ENCODE measurements at places on chromosomes 13 and 19. TPM values are rescaled to one million over a fixed set of nuclear protein-coding genes. Genes with fewer than 3 reads are reported as not detected.

DNA sequence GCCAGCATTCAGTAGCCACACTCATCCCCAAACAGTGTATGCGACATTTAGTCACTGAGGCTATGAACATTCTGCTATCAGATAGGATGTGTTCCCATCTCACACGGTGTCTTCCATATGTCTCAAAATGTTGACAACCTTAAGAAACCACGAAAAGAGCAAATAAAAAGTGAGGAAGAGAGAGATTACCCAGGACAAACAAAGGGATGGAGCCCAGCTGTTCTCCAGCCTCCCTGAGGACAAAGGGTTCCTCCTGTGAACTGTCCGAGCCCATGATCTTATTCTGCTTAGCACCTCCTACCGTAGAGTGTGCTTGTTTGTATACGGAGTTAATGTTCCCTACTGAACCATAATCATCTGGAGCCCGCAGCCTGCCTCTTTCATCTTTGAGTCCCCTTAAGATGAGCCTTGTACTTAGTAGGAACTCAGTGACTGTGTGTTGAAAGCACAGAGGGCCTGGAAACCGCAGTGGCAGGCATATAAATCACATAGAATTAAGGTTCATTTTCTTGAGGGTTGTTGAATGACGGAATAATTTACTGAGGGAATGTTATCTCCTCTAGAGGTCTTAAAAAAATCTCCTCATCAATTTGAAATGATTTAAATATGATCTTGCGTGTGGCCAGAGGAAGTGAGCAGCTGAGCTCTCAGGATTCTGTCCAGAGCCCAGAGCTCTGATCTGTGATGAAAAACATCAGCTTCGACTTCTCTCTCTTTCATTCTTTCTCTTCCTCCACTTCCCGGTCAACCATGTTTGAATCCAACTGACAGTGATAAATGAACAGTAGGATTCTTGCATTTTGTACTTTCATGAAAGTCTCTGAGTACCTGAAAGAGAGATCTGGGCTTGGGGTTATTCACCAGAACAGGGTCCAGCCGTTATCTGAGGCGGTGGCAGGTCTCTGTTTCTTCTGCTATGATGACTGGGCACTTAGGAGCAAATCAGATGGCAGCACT lies 200.5 kb downstream of the KLF5 start:
- no peak overlapping the region for H3K27ac ChIP-seq
- no peak for DNase-seq
- no peak overlapping the region for H3K4me3 ChIP-seq
- H3K4me1 ChIP-seq, result peaks cover 8% of the 10 kb centered on the region

- peak; percentile 78 for DNase-seq
- peaks cover 96% of the 10 kb centered on the region for H3K4me1 ChIP-seq
- H3K27ac ChIP-seq, result peak overlapping the region; percentile 99
- no peaks in the 10 kb centered on the region for H3K27me3 ChIP-seq
Measured at GRCh38 chr19:39401549-39402345, 4.9 kb upstream of the ZFP36 start.

DNA sequence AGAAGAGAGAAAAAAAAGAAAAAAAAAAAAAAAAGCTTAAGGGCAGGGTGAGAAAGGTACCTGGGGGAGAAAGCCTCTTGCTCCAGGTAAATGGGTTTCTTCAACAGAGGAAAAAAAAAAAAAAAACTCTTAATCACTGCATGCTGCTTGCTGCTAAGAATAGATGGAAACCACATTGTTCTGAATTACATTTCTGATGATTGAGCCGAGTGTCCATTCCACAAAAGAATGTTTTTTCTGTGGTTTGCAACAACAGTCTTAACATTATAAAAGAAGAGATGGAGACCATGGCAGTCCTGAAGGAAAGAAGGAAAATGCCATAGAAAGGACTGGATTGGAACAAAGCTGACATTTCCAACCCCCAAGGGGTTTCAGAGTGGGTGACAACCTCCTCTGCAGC lies 1312.7 kb downstream of the SLITRK1 start:
- no peaks in the 10 kb centered on the region for H3K4me1 ChIP-seq
- no peak overlapping the region for H3K27ac ChIP-seq
- H3K36me3 ChIP-seq, result no peaks in the 10 kb centered on the region
- no peak for DNase-seq
- H3K27me3 ChIP-seq, result no peaks in the 10 kb centered on the region

DNA sequence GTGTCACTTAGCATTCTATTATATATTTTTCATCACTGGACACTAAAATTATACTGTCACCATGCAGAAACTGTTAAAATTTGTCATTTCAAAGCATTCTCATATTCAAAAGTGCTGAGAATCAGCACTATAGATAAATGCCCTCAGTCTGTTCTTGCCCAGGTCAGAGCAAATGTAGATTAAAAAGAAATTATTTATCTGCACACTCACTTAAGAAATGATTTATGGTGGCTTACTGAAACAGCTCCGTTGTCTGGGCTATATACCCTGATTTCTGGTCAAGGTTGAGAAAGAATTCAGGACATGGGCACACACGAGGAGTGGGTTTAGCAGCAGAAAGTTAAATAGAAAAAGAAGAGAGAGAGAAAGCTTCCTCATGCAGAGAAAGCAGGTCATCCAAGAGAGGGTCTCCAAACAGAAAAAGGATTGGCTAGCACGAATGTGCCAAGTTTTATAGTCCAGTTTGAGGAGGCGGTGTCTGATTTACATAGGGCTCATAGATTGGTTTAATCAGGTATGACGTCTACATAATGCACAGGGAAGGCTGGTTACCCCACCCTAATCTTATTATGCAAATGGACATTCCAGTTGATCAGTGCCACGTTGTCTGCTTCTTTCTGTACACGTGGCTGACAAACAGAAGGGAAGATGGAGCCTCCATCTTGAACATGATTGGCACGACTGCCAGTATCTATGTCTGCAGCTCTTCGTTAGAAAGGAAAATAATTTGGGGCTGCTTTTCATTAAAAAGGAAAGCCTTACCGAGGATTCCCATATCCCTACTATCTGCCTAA lies 47.3 kb upstream of the N4BP2L1 start:
- no peaks in the 10 kb centered on the region for H3K4me1 ChIP-seq
- no peak overlapping the region for H3K27ac ChIP-seq
- DNase-seq, result no peak
- H3K4me3 ChIP-seq, result no peak overlapping the region
- H3K27me3 ChIP-seq, result no peaks in the 10 kb centered on the region
- H3K36me3 ChIP-seq, result no peaks in the 10 kb centered on the region

ELSPBP1 gene
- not detected for total RNA-seq

DNA sequence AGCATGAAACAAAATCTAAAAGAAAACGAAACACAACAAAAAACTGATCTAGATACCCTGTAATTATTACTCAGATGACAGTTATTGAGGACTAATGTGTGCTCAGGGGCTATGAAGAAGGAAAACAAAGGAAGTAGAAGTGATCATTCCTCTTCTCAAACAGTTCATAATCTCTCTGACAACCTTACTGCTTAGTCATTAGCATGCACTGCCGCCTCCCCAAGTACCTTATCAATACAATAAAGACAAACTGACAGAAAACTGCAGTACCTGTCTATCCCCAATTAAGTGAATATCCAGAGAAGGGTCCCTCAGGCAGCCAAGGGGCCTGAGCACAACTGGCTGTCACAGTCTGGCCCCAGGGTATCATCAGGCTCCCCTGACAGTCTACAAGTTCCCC lies 22.0 kb upstream of the POU4F1 start:
- no peak overlapping the region for H3K4me3 ChIP-seq
- H3K4me1 ChIP-seq, result no peaks in the 10 kb centered on the region
- 0 out of 2 replicates have a peak, but pooled peaks cover 3% of the 10 kb centered on the region for H3K36me3 ChIP-seq
- H3K27ac ChIP-seq, result no peak overlapping the region

MADCAM1 gene
- 0.57 TPM for total RNA-seq

ZNF724 gene
- 7.1 TPM for total RNA-seq

TRPC4 gene
- not detected for total RNA-seq

- H3K27me3 ChIP-seq, result no peaks in the 10 kb centered on the region
- no peak for DNase-seq
- H3K27ac ChIP-seq, result no peak overlapping the region
- H3K4me3 ChIP-seq, result no peak overlapping the region
- no peaks in the 10 kb centered on the region for H3K4me1 ChIP-seq
Measured at GRCh38 chr13:71339005-71339404, 528.0 kb downstream of the DACH1 start.

- H3K36me3 ChIP-seq, result peaks cover 5% of the 10 kb centered on the region
- H3K27me3 ChIP-seq, result no peaks in the 10 kb centered on the region
- no peak overlapping the region for H3K27ac ChIP-seq
Measured at GRCh38 chr19:6499052-6499790, 2.9 kb downstream of the TUBB4A start.

LRRC4B gene
- total RNA-seq, result 0.89 TPM

DNA sequence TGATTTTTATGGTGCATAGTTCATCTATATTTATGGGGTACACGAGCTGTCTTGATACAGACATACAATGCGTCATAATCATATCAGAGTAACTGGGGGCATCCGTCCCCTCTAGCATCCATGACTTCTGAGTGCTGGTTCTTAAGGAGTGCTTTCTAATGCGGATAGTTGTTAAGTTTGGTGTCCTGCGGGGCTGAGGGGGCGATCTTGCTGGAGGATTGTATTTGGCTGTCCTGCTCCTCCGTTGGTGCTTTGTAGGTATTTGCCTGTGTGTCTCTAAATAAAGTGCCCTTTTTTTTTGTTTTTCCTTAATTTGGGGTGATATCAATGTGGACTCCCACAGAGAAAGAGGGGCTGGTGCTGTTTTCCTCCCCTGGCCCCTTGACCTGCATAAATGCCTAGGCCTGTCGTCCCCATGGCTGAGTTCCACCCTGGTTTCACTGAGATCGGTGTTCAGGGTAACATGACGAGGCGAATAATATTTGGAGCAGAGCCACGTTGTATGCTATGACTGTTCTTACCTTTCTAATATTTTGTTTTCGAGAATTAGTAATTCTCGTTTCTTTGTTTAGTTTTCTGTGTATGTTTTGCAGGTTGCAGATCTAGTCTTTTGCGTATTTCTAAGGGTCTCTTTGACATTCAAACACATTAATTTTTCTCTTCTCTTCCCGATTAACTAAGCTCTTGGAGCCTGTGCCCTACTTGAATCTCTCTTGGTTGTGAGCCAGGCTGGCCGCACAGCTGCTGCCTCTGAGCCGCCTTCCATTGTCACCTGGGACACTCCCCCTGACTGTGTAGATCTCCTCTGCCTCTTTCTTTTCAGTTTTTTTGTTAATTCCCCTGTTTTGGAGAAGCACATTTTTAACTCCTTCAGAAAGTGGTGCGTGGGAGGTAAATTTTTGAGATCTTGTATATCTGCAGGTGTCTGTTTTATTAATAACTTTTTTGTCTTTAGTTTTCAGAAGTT lies 100.3 kb downstream of the ARHGEF7 start:
- DNase-seq, result no peak
- H3K4me3 ChIP-seq, result no peak overlapping the region
- peaks cover 8% of the 10 kb centered on the region for H3K4me1 ChIP-seq
- H3K36me3 ChIP-seq, result no peaks in the 10 kb centered on the region
- no peak overlapping the region for H3K27ac ChIP-seq

DNA sequence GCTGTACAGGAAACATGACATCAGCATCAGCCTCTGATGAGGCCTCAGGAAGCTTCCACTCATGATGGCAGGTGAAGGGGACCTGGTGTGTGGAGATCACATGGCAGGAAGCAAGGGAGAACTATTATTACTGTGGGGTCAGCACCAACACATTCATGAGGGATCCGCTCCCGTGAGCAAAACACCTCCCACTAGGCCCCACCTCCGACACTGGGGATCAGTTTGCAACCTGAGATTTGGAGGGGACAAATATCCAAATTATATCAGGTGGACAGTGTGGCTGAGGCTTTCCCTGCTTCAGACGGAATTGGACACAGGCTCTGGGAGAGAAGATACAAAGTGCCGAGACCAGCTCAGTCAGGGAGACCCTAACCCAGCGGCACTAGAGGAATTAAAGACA lies 5.7 kb upstream of the ZNF792 start:
- H3K36me3 ChIP-seq, result no peaks in the 10 kb centered on the region
- no peaks in the 10 kb centered on the region for H3K4me1 ChIP-seq
- H3K27ac ChIP-seq, result no peak overlapping the region
- no peak overlapping the region for H3K4me3 ChIP-seq
- no peaks in the 10 kb centered on the region for H3K27me3 ChIP-seq
- no peak for DNase-seq

DNA sequence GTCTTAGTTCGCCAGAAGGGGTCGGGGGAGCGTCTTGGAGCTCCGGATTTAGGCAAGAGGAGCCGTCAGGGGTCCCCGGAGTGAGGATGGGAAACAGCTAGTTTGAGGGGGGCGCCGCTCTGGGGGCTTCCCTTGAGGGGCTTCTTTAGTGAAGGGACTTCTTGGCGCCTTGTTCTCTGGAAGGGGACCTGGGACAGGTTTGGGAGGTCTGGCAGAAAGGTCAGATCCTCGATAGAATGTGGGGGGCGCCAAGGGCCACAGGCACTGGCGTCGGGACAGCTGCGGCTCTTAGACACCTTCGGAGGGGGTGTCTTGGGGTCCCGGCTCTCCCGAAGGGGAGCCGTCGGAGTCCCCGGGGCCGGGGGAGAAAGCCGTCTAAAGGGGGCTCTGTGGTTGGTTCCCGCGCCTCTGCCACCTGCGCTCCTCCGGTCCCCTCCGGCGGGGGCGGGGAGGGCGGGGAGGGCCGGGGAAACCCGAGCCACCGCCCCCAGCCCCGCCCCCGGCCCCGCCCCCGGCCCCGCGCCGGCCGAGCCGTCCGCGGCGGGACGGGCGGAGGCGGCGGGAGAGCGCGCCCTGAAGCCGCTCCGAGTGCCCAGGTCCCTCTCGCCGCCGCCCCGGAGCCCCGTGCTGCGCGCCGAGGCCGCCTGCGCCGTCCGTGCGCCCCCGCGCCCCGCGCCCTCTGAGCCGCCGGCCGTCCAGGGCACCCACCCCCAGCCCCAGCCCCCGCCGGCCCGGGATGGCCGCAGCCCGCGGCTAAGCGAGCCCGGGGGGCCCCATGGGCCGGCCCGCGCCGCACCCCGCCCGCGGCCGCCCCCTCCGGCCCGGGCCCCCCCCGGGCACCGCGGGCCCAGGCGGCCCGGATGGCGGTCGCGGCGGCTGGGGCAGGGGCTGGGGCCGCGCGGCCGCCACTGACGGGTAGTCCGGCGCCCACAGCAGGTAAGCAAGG lies at the start of gene NRTN:
TSS of gene NRTN (plus strand) at position 552 of the 946 bp plus-strand sequence. CDS start 19,099 bp downstream, outside the sequence.
- peaks cover 5% of the 10 kb centered on the region for H3K4me1 ChIP-seq
- no peak for DNase-seq
- H3K36me3 ChIP-seq, result no peaks in the 10 kb centered on the region
- H3K4me3 ChIP-seq, result peak within 1 kb of the TSS; percentile 70
- H3K27me3 ChIP-seq, result no peaks in the 10 kb centered on the region
- H3K27ac ChIP-seq, result peak within 1 kb of the TSS; percentile 24

DNA sequence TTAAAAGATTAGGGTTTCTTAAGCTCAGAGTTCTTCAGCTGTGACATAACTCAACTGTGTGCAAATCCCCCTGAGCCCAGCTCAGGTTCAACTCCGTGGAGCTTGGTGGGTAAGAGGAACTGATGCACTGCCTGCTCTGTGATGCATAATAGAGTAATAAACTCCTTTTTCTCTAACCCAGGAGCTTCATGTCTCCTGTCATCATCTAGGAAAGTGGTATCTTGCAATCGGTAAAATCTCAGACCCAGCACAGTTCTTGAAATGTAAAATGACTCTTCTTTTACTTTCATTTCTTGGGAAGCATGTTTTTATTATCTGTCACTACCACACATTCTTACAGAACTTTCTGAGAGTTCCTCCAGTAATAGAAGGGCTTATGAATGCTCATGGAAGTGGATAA lies 123.8 kb upstream of the PCDH9 start:
- DNase-seq, result no peak
- no peaks in the 10 kb centered on the region for H3K36me3 ChIP-seq
- H3K27me3 ChIP-seq, result no peaks in the 10 kb centered on the region
- no peak overlapping the region for H3K27ac ChIP-seq
- H3K4me1 ChIP-seq, result no peaks in the 10 kb centered on the region

All from HCT116 (cell line).